Peyer's patch (tissue), 4 donors: ENCODE measurements at places on chromosomes 12 and 14. TPM values are rescaled to one million over a fixed set of nuclear protein-coding genes. Genes with fewer than 3 reads are reported as not detected.

DNA sequence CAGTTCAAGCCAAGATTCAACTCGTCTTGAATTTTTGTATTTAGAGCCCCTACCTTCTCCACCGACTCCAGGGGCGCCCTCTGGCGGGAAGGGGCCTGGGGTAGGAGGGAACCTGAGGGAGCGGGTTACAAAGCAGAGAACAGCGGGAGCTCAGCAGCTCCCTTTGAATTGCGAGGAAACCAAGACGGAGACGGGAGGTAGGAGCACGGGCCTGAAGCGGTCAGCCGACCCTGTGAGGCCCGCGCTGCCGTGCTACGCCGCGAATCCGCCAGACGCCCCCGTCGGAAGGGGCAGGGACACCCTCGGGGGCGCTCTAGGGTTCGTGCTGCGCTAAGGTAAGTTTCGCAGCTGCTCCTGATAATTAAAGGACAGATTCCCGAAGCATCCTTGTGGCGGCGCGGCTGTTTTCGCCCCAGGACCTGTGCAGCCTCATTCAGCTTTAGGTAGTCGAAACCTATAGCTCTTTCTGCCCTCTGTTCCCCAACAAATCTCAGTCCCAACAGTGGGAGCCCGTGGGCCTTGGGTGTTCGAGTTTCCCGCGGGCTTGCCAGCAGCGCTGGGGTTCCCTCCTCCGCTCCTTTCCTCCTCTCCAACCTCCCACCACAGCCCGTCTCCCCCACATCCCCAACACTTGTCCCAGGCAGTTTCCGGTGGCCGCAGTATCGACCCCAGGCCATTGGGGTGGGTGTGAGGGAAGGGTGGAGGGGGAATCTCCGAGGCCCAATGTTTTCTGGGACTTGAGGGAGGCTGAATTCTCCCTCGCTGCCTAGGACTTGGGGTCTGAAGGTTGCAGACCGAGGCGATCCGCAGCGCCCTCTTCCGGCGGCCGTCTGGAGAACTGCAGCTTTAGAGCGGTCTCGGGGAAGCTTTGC, 5.1 kb upstream of the NKX2-1 start:
- peak; percentile 50 for DNase-seq

GRCh38 chr12:130954544-130954831, 781 bp downstream of the ADGRD1 start:
- DNase-seq: no peak

The NXPH4 gene
- not detected for total RNA-seq

The ZC2HC1C gene
- 11.7 TPM for total RNA-seq
